ENCODE measurements at places on chromosomes 1 and 21. TPM values are rescaled to one million over a fixed set of nuclear protein-coding genes. Genes with fewer than 3 reads are reported as not detected.

- no peaks in the 10 kb centered on the region for H3K27me3 ChIP-seq
- peak overlapping the region; percentile 82 for H3K4me3 ChIP-seq
- H3K27ac ChIP-seq = peak overlapping the region; percentile 97
- H3K36me3 ChIP-seq = no peaks in the 10 kb centered on the region
- peak; percentile 11 for DNase-seq
- H3K4me1 ChIP-seq = peaks cover 26% of the 10 kb centered on the region
Measured at GRCh38 chr1:93845538-93846205, 33.3 kb downstream of the DNTTIP2 start.

DNA sequence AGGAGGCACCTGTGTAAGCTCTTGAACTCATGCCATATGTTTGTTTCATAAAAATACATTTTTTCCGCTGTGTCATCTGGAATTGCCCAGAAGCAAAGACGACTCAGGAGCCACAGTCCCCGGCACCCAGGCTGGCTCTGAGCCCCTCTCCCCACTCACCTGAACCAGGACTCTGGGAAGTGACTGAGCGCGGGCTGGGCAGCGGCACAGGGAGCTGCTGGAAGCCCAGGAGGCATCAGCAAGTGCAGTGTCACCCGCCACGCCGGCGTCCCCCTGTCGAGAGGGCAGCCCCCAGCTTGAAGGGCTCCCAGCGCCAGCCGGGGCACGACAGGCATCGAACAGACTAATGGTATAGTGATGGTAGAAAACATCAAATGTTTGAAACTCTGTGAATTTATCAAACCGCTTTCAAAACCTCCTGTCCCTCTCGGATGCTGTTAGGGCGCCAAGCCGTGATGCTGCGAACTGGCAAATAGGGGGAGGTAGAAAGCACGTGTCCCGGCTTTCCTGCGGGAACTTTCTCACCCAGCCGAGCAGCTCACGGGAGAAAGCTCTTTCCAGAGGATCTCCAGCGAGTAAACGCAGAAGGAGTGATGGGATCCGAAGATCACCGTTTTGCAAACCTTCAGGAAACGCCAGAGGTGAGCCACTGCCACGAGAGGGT, 57.8 kb upstream of the COL18A1 start:
- no peak overlapping the region for H3K4me3 ChIP-seq
- H3K27me3 ChIP-seq = no peaks in the 10 kb centered on the region
- H3K36me3 ChIP-seq = no peaks in the 10 kb centered on the region
- peaks cover 6% of the 10 kb centered on the region for H3K4me1 ChIP-seq
- DNase-seq = no peak

- no peaks in the 10 kb centered on the region for H3K36me3 ChIP-seq
- peaks cover 10% of the 10 kb centered on the region for H3K4me1 ChIP-seq
- DNase-seq = no peak
- H3K4me3 ChIP-seq = no peak overlapping the region
- no peak overlapping the region for H3K27ac ChIP-seq
- no peaks in the 10 kb centered on the region for H3K27me3 ChIP-seq
Measured at GRCh38 chr1:40976952-40977690, 2.4 kb upstream of the CTPS1 start.

DNA sequence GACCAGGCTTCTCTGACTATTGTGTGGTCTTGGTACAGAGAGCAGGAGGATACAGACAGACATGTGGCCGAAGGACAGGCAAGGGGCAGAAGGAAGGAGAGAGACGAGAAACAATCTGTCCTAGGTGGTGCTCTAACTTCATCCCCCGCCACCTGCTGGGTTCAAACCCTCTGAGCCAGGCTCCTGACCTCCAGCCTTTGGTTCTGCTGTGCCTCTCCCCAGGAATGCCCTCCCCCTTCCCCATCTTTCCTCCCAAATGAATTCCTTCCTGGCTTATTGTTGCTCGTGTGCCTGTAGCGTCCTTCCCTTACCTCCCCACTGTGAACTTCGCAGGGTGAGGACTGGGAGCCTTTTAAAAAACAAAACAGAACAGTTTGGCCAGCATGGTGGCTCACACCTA, 5.4 kb downstream of the TCEA3 start:
- H3K4me1 ChIP-seq = peaks cover 34% of the 10 kb centered on the region
- no peak overlapping the region for H3K4me3 ChIP-seq
- no peaks in the 10 kb centered on the region for H3K27me3 ChIP-seq
- H3K36me3 ChIP-seq = no peaks in the 10 kb centered on the region
- no peak overlapping the region for H3K27ac ChIP-seq

- peaks cover 8% of the 10 kb centered on the region for H3K4me1 ChIP-seq
- no peak for DNase-seq
- no peak overlapping the region for H3K4me3 ChIP-seq
Measured at GRCh38 chr1:10271869-10272268, 61.5 kb downstream of the KIF1B start.

DNA sequence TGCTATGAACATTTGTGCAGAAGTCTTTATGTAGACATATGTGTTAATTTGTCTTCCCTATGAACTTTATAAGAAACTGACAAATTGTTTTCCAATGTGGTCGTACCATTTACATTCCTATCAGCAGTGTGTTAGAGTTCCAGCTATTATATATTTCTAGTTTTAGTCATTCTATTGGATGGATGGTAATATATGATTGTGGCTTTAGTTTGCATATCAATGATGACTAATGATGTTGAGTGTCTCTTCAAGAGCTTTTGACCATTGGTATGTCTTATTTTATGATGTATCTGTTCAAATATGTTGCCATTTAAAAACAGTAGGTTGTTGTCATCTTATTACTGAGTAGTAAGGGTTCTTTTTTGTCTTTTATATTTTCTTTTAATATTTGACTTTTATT, 16.2 kb upstream of the ZNF326 start:
- H3K27me3 ChIP-seq = no peaks in the 10 kb centered on the region
- DNase-seq = no peak
- H3K36me3 ChIP-seq = no peaks in the 10 kb centered on the region
- no peaks in the 10 kb centered on the region for H3K4me1 ChIP-seq
- no peak overlapping the region for H3K4me3 ChIP-seq
- no peak overlapping the region for H3K27ac ChIP-seq

GRCh38 chr1:225224287-225224686, 203.6 kb downstream of the LBR start:
- no peaks in the 10 kb centered on the region for H3K27me3 ChIP-seq
- H3K36me3 ChIP-seq = no peaks in the 10 kb centered on the region
- no peaks in the 10 kb centered on the region for H3K4me1 ChIP-seq
- H3K4me3 ChIP-seq = no peak overlapping the region

DNA sequence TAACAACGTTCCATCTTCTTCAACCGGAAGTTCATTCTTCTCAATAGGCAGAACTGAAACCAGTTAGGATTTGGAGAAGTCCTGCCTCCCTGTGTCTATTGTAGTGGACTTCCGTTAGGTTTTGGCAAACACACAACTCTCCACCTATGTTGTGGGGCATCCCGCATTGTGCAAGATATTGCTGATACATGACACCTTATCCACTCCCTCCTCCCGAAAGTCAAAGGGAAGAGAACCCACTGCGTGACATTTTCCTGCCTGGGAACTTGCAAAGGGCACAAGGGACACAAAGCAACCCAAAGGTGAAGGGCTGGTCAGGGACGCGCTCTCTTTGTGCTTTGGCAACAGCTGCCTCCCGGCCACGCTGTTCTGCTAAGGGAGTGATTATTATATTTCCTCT, 164.8 kb downstream of the TPR start:
- no peaks in the 10 kb centered on the region for H3K4me1 ChIP-seq
- H3K36me3 ChIP-seq = no peaks in the 10 kb centered on the region
- H3K27ac ChIP-seq = no peak overlapping the region

Gene NBPF6
- not detected for total RNA-seq

DNA sequence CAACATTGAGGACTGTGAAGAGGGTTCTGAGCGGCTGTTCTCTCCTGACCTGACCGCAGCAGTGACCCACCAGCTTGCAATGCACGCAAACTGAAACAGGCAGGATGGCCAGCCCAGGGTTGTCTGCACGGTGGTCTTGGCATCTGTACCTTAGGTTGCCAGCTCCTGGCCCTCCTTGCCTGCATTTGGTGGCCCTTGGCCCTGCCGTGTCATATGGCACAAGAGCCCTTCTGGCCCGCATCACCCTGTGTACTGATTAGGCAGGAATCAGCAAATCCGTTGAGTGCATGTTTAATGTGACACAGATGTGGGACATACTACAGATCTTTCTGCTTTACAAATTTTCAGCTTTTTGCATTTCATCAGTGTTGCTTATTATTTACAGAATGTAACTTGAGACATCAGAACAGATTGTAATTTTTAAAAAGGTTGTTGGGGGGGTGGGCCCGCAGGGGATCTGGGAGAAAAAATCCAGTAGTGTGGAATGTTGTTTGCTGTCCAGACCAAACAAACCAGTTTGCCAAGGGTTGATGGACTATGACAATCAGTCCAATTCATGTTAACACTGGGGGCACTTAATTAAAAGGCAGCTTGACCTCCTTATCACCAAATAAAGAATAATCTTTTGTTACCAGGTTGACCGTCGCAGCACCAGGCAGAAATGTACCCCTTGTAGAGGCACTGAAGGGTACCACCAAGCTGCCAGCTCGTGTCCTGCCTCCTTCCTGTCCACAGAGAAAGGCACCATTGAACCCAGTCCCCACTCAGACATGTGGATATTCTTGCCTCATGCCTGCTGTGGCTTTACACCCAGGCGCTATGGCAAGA, 132.6 kb downstream of the DHRS3 start:
- DNase-seq = no peak
- H3K4me1 ChIP-seq = peaks cover 9% of the 10 kb centered on the region
- H3K36me3 ChIP-seq = no peaks in the 10 kb centered on the region
